CD8-positive, alpha-beta memory T cell (primary cell): ENCODE measurements at places on chromosomes 12 and 14. TPM values are rescaled to one million over a fixed set of nuclear protein-coding genes. Genes with fewer than 3 reads are reported as not detected.
A peak's percentile ranks its signal among the peaks of the same experiment; 100 is the strongest.

Gene KCNC2
- total RNA-seq: not detected

- DNase-seq: no peak
Measured at GRCh38 chr12:8852119-8852518, 29.7 kb downstream of the A2ML1 start.

GRCh38 chr12:2479851-2480535, 314.8 kb upstream of the FKBP4 start:
- no peak for DNase-seq

Gene GPR84
- total RNA-seq: 0.16 TPM

- DNase-seq: peak; percentile 23
Measured at GRCh38 chr12:12466157-12466556, 96.5 kb downstream of the DUSP16 start.

Gene GPR162
- total RNA-seq: 0.11 TPM
